ENCODE measurements at places on chromosomes 4 and X. TPM values are rescaled to one million over a fixed set of nuclear protein-coding genes. Genes with fewer than 3 reads are reported as not detected.

Gene TSPAN7
- 77.5 TPM for total RNA-seq

Gene HADH
- total RNA-seq, result 11.3 TPM

Gene LIN54
- total RNA-seq, result 19.8 TPM

Gene SPANXA2
- total RNA-seq, result not detected

Gene SLITRK4
- 95.2 TPM for total RNA-seq

Gene PROM1
- 0.27 TPM for total RNA-seq

Gene ADGRL3
- 1.4 TPM for total RNA-seq

Gene MAGEE1
- 1.4 TPM for total RNA-seq

Gene CPE
- total RNA-seq, result 2.1 TPM

Gene ADH7
- total RNA-seq, result not detected

Gene RAB33A
- total RNA-seq, result not detected

Gene GAGE13
- not detected for total RNA-seq

Gene LRP2BP
- total RNA-seq, result 0.27 TPM

Gene SUV39H1
- total RNA-seq, result 9.5 TPM

Gene FANCB
- total RNA-seq, result 6.4 TPM

Gene HGFAC
- total RNA-seq, result not detected

Gene PDGFRA
- 0.05 TPM for total RNA-seq

Gene KIAA1210
- total RNA-seq, result not detected

Gene GATA1
- total RNA-seq, result not detected

Gene ADRA2C
- total RNA-seq, result 15.0 TPM

Gene DUSP21
- not detected for total RNA-seq

Gene SERPINA7
- total RNA-seq, result not detected

Gene FGF13
- 55.3 TPM for total RNA-seq

Gene HERC5
- 3.0 TPM for total RNA-seq

Gene LDB2
- total RNA-seq, result not detected

Gene G6PD
- total RNA-seq, result 369 TPM

Gene F11
- total RNA-seq, result not detected

Gene AKAP4
- not detected for total RNA-seq

Gene ZCCHC18
- total RNA-seq, result not detected

Gene MUC7
- not detected for total RNA-seq

Gene CENPU
- total RNA-seq, result 33.9 TPM

Gene ADH5
- 92.4 TPM for total RNA-seq

Gene ZFP42
- total RNA-seq, result not detected

Gene EVC
- total RNA-seq, result 3.1 TPM

Gene FAM47E
- 0.78 TPM for total RNA-seq

Gene MAOB
- total RNA-seq, result not detected

Gene CACNA1F
- 0.05 TPM for total RNA-seq

Gene FABP2
- not detected for total RNA-seq

Gene MBNL3
- total RNA-seq, result 0.12 TPM

Gene C4orf54
- total RNA-seq, result 0.06 TPM

Gene PLXNB3
- total RNA-seq, result 4.9 TPM

Gene MSX1
- 6.3 TPM for total RNA-seq

Gene IQCM
- 0.52 TPM for total RNA-seq
